Activated CD8-positive, alpha-beta memory T cell treated with anti-CD3 and anti-CD28 coated beads, Interleukin-2, amount 50 U/mL, for 4 hours (primary cell): ENCODE measurements at places on chromosomes 6 and 20.

GRCh38 chr20:47198254-47198671, 158.2 kb downstream of the ZMYND8 start:
- no peak for DNase-seq

DNA sequence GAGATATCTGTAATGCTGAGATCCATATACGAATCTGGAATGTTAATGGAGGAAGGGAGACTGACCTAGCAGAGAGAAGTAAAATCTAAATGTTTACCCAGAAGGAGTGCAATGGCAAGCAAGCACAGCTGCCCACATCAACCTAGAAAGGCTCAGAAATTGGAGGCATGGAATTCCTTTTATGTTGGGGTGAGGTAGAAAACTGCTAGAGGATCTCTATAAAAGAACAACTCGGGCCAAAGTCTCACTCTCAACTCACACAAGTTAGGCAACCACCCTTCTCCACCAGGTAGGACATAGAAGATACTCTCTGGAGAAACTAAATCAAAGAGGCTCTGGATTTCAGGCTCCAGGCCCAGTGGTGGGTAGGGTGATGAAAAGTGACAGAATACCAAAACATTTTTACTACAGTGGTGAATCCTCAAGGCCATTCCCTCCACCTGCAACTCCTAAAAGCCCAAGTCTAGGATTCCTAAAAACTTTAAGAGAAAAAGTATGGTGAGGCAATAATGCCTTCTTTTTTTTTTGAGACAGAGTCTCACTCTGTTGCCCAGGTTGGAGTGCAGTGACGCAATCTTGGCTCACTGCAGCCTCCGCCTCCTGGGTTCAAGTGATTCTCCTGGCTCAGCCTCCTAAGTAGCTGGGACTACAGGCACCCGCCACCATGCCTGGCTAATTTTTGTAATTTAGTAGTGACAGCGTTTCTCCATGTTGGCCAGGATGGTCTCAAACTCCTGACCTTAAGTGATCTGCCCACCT, 9.5 kb upstream of the ADGRG6 start:
- DNase-seq: no peak

- DNase-seq: no peak
These were observed 18.8 kb upstream of the RALGAPA2 start for GRCh38 chr20:20731000-20731944.

- DNase-seq: no peak
These were observed 5.4 kb downstream of the NOX3 start for GRCh38 chr6:155450240-155450581.

DNA sequence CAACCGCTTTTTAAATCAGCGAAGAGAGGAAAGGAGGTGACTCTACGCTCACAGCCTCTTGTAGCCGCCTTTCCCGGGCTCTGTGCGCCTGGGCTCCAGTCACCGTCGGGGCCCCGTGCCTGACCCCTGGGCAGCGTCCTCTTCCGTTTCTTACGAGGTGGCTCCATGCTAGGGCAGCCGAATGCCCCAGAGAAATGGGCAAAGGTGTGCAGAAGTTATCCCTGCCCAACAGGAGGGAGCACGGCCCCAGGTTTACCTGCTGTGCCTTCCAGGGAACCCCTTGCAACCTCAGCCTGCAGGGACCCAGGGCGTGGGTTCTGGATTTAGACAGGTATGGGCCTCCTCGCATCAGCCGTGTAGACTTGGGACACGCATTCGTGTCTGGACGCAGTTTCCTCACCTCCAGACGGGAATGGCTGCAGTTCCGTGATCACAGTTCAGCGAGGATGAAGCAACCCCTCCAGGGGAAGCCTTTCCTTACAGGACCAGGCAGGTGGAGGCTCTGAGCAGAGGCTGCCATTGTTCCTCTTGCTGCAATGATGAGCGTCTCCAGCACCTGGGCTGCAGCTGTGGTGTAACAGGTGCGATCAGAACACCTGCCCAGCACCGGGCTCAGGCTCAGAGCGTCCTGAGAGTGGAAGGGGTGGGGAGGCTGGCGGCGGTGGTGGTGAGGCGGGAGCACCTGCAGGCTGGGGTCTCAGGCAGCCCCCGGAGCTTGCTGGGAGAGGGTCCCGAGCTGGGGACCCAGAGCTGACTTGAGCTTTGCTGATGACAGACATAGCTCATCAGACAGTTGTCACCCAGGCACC, 81.3 kb upstream of the BHLHE23 start:
- peak; percentile 11 for DNase-seq

DNA sequence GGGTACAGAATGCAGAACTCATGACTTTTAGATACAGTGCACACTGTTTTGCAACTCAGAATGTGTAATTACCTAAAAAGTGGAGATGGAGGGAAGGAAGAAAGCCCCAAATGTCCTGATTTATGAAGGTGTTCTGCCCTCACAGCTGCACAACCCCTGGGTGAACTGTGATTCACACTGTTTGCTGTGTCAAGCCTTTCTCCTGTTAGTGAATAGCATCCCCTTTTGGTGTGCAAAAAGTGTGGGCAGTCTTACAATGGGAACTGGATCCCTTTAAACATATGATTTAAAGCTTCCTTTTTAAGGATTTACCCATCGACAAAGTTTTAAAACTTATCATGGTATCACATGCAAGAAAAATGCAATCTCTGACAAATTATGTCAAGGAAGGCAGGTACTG, 633.4 kb upstream of the EPHA7 start:
- DNase-seq: no peak

- no peak for DNase-seq
These were observed 32.8 kb upstream of the NTSR1 start for GRCh38 chr20:62675877-62676260.

DNA sequence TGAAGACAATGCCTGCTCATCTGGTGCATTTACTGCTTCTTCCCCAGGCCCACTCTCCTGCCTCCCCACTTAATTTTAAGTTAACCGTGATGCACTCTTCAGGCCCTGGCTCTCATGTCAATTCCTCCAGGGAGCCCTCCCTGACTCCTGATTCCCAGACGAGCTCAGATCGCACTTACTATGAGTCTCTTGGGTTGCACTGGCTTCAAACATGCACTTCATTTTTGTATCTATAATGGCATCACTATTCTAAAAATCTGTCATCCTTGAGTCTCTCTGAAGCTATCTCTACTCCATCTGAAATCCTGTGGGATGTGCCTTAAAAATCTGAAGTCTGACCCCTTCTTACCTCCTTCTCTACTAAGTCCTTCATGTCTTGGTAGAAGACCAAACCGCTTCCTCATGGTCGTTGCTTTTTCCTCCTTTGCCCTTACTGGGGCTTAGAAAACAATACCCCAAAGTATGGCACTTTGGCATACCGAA, 24.7 kb downstream of the COX4I2 start:
- no peak for DNase-seq

- no peak for DNase-seq
These were observed 209.5 kb downstream of the FNDC1 start for GRCh38 chr6:159378411-159379328.

- DNase-seq: no peak
These were observed 80.9 kb downstream of the HAO1 start for GRCh38 chr20:7859356-7859802.

GRCh38 chr6:113110211-113110610, 746.9 kb upstream of the MARCKS start:
- no peak for DNase-seq

GRCh38 chr6:112036088-112036637, 17.7 kb upstream of the CCN6 start:
- no peak for DNase-seq

DNA sequence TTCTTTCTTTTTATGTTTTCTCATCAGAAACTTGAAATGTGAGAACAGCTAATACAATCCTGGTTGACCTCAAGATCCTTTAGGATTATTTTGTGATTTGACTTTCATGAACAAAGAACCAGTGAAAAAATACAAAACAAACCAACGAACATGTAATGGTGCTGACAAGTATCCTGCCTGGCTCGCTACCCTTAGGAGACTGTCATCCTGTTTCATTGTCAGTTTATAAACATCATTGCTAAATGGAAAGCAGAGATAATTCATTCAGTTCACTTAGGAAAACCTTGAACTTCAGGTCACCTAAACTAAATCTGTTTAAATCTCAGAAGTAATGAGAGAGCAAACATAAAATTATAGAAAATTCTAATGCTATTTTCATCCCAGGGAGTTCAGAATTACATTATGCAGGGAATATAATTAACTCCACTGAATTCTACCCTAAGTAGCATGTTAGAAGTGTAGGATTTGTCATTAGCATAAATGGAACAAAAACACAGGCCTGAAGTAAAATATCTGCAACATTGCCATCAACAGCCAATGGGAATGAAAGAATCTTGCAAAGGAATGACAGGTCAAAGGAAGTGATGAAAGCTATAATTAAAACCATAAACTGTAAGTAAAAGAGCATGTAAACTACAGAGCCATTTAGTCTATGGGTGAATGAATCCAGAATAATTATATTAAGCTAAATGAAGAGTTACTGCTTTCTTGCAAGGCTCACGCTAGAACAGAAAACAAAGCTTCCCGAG, 401.2 kb upstream of the MANEA start:
- no peak for DNase-seq

GRCh38 chr6:149830731-149831307, 33.3 kb downstream of the LRP11 start:
- no peak for DNase-seq

DNA sequence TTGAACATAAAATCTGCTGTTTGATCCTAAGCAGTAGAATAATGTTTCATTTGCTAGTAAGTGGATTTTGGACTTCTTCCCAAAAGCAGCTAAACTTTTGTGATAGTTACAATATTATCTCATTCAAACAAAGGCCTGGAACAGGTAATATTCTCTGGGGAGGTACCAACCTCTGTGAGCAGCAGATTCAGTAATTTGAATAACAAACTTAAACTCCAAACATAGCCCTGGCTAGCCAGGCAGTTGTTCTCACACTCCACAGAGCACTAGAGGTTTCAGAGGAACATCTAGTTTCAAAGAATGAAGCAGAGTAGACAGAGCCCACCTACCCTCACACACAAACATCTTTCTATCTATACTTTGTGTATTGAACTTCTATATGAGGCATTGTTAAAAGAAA, 40.9 kb downstream of the LGSN start:
- no peak for DNase-seq

DNA sequence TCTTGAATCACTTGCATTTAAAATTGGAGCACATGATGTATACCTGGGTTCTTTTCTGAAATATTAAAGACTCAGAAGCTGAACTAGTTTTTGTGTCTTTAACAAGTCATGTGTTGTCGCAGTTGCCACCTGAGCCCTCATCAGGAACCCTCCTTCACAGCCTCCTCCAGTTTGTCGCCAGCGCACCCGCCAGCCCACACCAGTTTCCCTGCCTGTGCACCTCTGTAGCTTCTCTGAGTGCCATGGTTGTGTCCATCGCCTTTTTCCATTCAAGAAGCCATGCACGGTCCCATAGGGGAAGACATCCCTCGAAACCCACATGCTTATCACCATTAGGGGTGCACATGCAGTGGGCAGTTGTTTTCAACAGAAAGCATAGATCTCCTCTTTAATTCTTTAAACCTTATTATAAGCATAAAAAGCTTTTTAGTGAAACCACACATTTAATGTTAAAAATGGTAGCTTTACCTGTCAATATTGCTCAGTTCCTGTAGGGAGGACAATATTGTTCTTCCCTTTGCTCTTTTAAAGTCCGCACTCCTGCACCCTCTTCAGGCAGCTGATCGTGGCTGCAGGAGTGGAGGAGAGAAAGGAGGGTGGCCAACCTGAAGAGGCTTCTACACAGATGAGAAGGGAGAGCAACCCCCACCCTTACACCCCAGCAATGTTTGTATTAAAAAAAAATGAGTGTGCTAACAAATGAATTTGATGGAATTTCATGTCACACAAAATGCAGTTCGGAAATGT, 121.9 kb downstream of the CFAP61 start:
- no peak for DNase-seq

DNA sequence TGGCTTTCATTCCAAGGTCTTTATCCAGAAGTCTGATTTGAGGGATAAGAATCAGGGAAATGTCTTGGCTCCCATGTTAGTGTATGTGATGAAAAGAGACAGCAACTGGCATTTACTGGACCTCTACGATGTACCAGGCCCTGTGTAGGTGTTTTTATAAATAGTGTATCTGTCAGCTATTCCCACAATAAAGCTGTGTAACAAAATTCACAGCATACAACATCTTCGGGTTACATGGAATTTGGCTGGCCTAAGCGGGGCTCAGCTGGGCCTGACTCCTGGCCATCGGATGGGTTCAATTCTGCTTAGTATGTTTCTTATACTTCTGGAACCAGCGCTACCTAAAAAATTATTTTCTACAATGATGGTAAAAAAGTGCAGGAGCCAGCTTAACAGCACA, 128.2 kb downstream of the SNX5 start:
- no peak for DNase-seq

- no peak for DNase-seq
These were observed 7.9 kb downstream of the COL9A3 start for GRCh38 chr20:62824476-62825332.

DNA sequence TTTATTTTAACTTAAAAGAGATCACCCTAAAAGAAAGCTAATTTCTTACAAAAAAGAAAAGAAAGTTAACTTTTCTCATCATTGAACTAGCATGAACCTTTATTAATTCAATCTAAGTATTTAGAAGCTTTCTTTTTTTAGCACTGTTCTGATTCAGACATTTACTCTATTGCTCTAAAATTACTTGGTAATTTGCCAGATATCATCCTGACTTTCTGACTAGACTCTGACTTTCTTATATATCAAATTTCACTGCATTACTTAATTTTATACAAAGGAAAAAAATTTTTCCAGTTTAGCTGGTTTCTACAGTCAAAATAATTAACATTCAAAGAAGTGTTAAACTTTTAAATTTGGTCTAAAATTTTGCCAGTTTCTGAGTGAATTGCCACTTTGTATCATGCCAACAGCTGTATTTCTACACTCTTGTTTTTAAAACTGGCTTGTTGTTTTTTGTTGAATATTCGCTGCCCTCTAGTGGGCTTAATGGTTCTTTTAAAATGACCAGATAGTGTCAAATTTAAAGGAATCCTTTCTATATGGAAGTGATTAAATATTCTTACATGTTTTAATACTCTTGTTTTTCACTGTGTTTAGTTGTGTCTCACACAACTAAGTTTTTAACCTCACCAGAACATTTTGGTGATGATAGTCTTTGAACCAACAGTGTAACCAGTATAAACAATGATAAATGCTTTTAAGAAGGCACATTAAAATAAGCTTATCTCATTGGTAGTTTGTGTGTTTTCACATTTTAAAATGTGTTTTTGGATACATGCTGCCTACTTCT, 102.0 kb downstream of the POPDC3 start:
- DNase-seq: no peak

- DNase-seq: no peak
These were observed 105.4 kb upstream of the NFATC2 start for GRCh38 chr20:51647674-51648570.

GRCh38 chr20:34526466-34526865, 10.2 kb downstream of the DYNLRB1 start:
- DNase-seq: no peak
